ENCODE measurements at places on chromosomes 16 and 17.
A peak's percentile ranks its signal among the peaks of the same experiment; 100 is the strongest.

DNA sequence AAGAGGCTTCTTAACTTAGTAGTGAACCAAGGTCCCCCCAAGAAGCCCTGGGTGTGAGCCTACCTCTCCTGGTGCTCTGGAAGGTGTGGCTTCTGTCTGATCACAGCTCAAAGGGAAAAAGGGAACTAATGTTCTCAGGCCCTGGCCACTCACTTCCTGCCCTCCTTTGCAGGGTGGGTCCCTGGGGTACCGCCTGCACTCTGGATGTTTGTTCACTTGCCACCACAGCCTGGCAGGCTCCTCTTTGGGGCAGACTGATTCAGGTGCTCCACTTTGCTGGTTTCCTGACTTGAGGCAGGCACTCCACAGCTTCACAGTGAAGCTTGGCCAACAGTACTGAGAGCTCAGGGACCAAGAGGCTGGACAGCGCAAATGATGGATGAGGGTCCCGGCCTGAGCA lies 5.9 kb upstream of the MYO15A start:
- no peak for DNase-seq

- peak; percentile 63 for DNase-seq
Observed at GRCh38 chr17:17354560-17355349, 51.6 kb downstream of the NT5M start.

DNA sequence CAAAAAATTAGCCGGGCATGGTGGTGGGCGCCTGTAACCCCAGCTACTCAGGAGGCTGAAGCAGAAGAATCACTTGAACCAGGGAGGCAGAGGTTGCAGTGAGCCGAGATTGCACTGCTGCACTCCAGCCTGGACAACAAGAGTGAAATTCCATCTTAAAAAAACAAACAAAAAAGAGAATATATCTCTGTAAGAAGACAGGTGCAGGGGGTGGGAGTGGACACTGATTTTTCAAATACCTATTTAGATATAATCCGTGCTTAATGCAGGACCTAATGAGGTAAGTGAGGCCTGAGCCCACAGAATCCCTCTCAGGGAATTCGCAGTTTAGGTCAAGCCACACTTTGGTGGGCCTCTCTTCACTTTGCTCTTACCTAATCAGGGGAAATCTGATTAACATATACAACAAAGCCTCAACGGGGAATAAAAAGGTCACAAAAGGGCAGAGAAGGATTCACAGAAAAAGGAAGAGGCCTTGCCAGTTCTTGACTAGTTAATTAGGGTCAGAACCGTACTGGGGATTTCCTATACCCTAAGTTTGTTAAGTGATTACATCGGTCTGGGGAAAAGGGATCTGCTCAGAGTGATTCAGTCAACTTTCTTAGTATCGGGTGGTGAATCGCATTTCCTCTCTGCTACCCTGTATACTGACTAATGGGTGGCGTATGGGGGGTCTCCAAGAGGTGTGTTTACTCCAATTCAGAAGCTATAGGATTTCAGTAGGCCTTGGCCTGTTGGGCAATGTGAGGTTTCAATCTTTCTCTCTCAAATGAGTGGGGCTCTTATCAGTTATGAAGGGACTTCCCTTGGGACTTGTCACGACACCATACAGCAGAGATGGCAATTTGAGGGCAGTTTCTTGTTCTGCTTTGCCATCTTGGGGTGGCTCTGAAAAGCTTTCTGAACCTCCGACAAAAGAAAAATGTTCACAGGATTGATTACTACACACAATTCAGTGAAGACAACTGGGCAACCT lies 1.9 kb upstream of the NFAT5 start:
- peak; percentile 46 for DNase-seq

- no peak for DNase-seq
Observed at GRCh38 chr16:50363656-50364055, 5.1 kb downstream of the BRD7 start.

GRCh38 chr16:85187002-85187401 lies 74.7 kb upstream of the CIBAR2 start:
- no peak for DNase-seq

GRCh38 chr17:48357779-48358602 lies 72.0 kb downstream of the SKAP1 start:
- no peak for DNase-seq

GRCh38 chr17:81022344-81022676 lies 12.6 kb upstream of the BAIAP2 start:
- DNase-seq, result no peak

- no peak for DNase-seq
Observed at GRCh38 chr16:3824121-3824795, 56.3 kb downstream of the CREBBP start.

GRCh38 chr17:8801135-8801840 lies 2.1 kb upstream of the MFSD6L start:
- no peak for DNase-seq

DNA sequence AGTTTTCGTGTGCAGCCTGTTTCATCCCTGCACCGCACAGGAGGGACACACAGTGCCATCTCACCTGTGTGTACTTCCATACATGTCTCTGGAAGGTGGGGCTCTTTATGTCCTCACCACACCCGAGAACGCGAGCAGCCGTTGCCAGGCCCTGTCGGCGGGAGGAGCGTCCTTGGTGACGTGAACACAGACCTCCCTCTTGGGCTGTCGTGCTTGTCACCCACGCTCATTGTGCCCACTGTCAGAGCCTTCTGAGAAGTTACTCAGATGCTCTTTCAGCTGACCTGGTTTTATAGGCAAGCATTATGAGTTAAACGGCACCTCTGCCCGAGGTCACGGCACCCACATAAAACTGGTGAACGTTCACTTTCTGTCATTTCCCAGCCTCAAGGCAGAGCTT lies 40.2 kb downstream of the ZNF750 start:
- DNase-seq, result no peak

GRCh38 chr17:45963889-45964288 lies 35.2 kb upstream of the STH start:
- no peak for DNase-seq

DNA sequence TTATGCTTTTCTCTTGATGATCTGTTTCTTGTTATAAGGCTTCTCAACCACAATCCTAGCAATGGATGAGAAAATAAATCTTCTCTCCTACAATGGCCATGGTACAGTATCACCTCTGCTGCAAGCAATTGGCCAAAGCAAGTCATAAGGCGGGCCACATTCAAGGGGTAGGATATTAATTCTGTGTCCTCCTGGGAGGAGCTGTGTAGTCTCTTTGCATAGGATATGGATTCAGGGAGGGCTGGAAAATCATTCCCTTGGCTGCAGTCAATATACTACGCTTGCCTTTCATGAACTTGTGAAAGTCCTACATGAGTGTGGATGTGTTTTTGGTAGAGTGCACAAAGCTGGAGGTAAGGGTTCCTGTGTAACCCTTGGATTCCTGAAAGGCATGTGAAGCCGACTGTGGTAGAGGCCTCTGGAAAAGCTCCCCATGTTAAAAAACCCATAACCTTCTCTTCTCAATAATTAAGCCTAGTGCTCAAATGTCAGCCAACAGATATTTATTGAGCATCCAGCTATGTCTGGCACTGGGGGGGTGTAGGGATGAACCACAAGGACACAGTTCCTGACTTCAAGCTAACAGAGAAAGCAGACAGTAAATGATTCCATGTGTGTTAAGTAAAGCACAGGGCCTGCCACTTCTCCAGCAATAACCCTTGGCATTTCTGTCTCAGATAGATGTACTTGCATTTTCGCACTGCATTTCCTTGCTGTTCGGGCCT lies 147.6 kb upstream of the HS3ST3A1 start:
- no peak for DNase-seq

GRCh38 chr17:17058304-17058703 lies 16.0 kb downstream of the MPRIP start:
- DNase-seq, result no peak

- DNase-seq, result no peak
Observed at GRCh38 chr17:77527836-77528505, 387.2 kb downstream of the SEC14L1 start.

- no peak for DNase-seq
Observed at GRCh38 chr16:88084881-88085280, 133.6 kb downstream of the BANP start.

DNA sequence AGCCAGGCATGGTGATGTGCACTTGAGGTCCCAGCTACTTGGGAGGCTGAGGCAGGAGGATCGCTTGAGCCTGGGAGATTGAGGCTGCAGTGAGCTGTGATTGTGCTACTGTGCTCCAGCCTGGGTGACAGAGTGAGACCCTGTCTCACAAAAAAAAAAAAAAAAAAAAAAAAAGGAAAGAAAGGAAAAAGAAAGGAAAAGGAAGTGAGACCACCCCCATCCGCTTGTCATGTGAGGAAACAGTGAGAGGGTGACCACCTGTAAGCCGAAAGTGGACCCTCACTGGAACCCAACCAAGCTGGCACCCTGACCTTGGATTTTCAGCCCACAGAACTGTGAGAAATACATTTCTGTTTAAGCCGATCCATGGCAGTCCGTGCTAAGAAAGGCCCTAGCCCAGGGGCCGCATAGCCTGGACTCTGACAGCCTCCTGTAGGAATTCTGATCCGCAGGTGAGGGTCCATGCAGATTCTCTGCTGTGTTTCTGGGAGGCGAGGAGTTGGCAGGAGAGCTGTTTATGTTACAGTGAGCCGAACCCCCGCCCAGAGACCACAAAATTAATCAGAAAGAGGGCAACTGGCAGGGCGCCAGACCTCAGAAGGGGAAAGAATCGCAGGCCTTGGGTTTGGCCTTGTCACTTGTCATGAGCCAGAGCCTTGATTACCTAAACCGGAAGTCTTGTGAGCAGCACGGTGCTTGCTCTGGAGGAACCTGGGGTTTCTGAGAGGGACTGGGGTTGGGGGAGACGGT lies 945 bp downstream of the SGSH start:
- peak; percentile 94 for DNase-seq

- DNase-seq, result peak; percentile 4
Observed at GRCh38 chr16:79639576-79640311, 39.2 kb upstream of the MAF start.

GRCh38 chr17:82942166-82943130 lies 102.6 kb upstream of the ZNF750 start:
- no peak for DNase-seq

DNA sequence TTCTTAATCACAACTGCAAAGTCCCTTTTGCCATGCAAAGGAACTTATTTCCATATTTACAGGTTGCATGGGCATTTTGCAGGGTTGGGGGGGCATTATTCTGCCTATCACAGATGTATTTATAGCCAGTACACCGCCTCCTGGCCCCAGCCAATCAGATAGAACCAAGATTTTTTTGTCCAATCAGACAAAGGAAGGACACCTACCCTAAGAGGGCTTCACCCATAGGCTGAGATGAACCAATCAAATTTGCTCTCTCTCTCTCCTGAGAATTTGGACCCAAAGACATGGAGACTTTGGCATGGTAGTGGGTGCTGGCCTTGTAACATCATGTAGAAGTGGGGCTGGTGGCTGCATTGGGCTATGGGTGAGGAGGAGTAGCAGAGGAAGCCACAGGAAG lies 3.9 kb upstream of the KCNG4 start:
- DNase-seq, result no peak

- DNase-seq, result no peak
Observed at GRCh38 chr16:17447101-17447569, 23.6 kb downstream of the XYLT1 start.

DNA sequence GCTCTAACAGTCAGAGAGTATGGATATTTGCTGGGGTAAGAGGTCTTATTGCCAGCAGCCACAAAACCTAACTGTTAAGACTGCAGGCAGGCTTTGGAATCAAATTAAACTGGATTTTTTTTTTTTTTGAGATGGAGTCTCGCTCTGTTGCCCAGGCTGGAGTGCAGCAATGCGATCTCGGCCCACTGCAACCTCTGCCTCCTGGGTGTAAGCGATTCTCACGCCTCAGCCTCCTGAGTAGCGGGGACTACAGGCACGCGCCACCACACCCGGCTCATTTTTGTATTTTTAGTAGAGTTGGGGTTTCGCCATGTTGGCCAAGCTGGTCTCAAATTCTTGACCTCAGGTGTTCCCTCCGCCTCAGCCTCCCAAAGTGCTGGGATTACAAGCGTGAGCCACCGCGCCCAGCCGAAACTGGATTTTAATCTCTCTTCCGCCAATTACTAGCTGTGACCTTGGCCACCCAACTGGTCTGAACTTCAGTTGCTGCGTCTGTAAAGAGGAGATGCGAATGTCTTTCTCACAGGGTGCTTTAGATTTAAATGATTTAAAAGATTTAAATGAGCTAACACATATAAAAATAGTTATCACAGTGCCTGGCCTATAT lies 842 bp downstream of the MRPL10 start:
- DNase-seq, result no peak

- DNase-seq, result no peak
Observed at GRCh38 chr17:74815550-74816370, 39.6 kb upstream of the NAT9 start.

GRCh38 chr17:46773676-46774075 lies 44.8 kb downstream of the WNT3 start:
- no peak for DNase-seq

DNA sequence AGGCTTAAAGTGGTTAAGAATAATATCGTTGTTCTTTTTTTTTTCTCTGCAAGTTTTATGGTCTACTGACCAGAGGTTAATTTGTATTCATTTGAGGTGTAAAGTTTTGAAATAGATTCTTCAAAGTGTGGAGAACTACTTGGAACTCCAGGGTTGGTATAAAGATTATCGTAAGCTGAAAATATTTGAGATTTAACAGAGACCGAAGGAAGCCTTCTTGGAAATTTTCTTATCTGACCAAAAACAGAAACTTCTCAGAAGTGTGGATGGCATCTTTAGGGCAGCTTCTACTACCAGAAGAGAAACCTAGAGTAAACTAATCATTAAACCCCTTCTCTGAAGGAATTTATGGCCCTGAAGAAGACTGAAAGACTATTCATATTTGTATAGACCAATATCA lies 206.8 kb upstream of the MON1B start:
- DNase-seq, result no peak

DNA sequence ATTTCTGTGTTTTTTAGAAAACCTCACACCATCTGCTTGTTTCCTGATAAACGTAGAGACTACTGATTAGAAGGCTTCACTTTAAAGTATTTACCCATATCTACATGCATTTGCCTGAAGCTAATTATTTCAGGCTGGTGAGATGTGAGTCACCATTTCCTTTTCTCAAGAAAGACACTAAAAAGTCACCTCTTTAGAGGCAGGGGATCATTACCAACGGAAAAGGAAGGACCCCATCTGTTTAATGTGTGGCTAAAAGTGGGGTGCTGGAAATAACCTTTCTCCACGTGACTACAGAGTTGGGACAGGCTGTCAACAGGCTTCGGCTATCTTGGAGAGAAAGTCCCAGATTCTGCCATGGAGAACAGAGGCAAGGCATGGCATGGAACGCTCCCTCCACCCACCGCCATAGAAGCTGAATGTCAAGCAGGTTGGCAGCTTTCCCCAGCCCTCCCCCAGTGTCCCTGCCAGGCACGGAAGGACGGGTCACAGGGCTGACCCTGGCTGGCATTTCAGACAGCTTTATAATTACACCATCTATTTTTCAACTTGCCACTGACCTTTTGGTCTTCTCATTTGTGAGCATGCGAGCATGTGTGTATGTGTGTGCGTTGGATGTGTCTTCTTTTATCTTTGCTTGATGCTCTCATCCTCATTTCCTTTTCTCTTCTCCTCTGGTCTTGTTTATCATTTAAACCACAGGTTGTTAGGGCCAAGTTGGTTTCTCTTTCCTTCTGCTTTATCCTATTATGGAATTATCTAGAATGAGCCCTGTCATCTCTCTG lies 157.0 kb downstream of the CPPED1 start:
- no peak for DNase-seq

DNA sequence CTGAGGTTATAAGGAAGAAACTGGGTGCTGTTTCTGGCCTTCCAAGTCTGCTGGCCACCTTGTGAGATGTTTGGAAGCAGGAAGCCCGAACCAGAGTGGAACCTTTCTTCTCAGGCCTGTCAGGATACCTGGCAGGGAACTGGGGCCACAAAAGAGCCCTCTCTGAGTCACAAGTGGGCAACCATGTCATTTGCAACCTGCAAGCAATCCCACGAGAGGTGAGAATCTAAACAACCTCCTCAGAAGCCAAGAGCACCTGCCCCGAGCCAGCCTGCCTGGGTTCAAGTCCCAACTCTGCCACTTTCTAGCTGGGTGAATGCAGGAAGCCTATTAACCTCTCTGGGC lies 3.3 kb downstream of the COTL1 start:
- no peak for DNase-seq
